Neural progenitor cell (in vitro differentiated cells): ENCODE measurements at places on chromosomes 5 and 9. TPM values are rescaled to one million over a fixed set of nuclear protein-coding genes. Genes with fewer than 3 reads are reported as not detected.

DNA sequence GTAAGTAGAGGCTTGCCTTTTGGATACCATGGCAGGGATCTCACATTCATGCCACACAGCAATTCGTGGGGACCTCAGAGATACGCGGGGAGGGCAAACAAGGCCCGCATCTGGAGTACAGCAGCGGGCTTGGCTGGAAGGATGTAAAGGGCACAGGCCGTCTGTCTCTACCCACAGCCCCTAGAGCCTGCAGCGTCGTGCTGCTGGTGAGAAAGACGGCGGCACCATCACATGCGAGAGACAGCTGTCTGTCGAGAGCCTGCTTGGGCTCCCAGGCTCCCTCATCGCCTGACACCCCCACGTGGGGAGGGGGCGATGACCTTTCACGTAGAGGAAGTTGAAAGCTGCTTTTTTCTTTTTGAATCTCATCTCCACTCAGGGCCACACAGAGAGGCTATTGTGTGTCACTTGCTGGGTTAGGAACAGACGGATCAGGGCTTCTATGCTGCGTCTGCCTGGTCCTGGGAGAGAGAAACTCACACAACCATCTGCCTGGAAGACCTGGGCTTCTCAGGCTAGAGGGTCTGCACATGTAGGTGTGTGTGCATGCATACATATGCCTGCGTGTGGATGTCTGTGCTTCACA lies 134.6 kb upstream of the PPP1R26 start:
- no peak for DNase-seq

DNA sequence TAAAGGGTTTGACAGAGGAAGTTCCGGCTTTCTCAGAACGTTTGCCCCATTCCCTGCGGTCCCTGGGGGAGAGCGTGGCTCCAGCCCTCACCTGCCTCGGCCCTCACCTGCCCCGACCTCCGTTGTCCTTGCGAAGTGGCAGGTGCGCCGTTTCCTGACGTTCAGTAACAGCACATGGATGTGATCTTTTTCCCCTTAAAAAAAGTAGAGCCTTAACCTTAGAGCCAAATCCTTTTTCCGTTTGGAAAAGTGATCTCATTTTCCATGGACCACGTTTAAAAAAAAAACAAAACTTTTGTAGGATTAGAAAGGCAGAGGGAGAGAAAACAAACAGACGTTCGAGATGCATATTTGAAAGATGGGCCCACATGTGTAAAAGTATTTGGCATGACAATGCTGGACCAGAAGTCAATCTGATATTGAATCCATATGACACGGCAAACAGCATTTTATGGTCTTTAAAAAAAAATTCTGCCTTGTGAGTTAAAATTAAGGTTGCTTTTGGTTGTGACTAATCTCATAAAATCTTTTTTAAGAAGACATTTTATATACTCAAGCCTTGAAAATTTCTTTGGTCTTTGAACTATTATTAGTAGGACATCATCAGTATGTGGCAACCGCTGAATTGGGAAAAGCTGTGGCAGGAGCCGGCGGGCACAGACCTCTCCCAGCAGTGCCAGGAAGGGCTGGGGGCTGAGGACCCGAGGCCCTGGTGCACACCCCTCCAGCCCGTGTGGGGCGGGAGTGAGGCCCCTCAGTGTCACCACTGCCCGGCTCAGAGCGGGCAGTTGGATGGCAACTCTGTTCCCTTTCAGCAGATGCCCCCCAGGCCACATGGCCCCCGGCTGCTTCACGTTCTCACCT lies 42.5 kb upstream of the EXOC3 start:
- DNase-seq, result no peak

The CNTNAP3 gene
- 21.8 and 25.8 TPM in 2 replicates for total RNA-seq

The SHC3 gene
- total RNA-seq, result 0.64 and 0.99 TPM in 2 replicates

DNA sequence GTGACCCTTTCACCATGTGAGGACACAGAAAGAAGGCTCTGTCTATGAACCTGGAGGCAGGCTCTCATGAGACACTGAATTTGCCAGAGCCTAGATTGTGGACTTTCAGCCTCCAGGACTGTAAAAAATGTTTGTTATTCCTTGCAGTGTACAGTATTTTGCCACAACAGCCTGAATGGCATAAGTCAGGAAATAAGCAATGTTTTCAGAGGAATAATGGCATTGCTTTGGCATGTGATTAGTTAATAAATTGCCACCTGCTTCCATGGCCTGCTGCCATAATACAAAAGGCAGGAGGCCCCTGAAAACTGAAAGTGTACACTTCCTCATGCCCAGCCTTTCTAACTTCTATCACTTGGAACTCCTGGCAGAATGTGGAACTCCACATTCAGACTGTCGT lies 408.1 kb downstream of the GADD45G start:
- DNase-seq, result no peak

The SPINK6 gene
- not detected in 2 replicates for total RNA-seq

The DOLPP1 gene
- 25.1 and 39.0 TPM in 2 replicates for total RNA-seq

DNA sequence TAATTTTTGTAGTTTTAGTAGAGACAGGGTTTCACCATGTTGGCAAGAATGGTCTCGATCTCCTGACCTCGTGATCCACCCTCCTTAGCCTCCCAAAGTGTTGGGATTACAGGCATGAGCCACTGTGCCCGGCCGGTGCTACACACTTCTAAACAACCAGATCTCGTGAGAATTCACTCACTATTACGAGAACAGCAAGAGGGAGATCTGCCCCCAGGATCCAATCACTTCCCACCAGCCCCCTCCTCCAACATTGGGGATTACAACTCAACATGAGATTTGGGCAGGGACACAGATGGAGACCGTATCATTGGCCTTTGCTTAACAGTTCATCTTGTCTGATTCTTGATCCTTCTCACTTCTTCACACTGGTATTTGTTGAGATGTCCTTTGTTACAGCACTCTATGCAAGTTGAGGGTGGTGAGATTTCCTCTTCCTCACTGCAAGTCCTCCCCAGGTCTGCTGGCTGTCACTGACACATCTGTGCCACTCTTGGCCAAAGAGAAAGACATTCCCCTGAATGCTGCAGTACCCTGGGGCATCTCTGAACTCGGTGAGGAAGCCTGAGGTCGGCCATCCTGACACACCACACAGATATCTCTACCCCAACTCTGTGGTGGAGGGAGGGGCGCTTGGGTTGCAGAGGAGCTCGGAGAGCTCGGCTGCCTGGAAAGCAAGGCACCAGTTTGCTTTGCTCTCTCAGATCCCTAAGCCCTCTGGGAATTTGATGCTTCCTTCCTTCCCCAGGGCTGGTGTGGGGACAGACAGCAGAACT lies 4.2 kb upstream of the SUB1 start:
- DNase-seq, result no peak

GRCh38 chr5:1734908-1735289 lies 64.7 kb downstream of the MRPL36 start:
- DNase-seq, result no peak

DNA sequence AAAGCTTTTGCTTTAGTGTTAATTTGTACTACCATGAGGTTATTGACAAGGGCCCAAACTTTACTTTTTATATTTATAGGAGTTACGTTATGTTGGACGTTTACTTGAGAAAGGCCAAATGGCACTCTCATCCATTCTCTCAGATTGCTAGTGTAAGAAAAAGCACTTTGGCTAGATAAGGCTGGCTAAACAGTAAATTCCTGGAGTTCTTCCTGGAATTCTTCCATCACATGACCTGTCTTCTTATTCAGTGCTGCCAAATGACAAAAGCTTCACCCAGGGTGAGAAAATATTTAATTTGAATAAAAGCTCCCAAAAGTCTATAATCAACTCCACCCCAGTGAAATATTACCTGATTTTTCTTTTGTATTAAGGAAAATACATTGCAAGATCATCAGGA lies 1568.9 kb upstream of the ACO1 start:
- peak; percentile 2 for DNase-seq
